Stimulated activated CD4-positive, alpha-beta T cell treated with anti-CD3 and anti-CD28 coated beads, Interleukin-4, amount 100 ng/mL, for 1 hour (primary cell): ENCODE measurements at places on chromosomes 2 and 18.

- no peak for DNase-seq
Observed at GRCh38 chr2:12719400-12720277, 2.9 kb downstream of the TRIB2 start.

DNA sequence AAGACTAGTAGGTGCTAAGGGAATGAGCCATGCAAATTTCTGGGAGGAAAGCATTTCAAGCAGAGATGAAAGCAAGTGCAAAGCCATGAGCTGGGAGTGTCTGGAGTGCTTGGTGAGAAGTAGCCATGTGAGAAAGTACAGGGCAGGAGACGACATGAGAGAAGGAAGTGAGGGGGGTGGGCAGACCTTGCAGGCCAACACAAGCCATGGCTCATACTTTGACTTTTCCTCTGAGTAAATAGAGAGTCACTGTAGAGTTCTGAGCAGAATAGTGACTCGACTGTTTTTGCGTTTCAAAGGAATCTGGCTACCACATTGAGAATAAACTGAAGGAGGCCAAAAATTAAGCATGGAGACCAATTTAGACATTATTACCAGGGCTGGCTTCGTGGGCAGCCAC is 42.2 kb downstream of the SCN2A start:
- no peak for DNase-seq

DNA sequence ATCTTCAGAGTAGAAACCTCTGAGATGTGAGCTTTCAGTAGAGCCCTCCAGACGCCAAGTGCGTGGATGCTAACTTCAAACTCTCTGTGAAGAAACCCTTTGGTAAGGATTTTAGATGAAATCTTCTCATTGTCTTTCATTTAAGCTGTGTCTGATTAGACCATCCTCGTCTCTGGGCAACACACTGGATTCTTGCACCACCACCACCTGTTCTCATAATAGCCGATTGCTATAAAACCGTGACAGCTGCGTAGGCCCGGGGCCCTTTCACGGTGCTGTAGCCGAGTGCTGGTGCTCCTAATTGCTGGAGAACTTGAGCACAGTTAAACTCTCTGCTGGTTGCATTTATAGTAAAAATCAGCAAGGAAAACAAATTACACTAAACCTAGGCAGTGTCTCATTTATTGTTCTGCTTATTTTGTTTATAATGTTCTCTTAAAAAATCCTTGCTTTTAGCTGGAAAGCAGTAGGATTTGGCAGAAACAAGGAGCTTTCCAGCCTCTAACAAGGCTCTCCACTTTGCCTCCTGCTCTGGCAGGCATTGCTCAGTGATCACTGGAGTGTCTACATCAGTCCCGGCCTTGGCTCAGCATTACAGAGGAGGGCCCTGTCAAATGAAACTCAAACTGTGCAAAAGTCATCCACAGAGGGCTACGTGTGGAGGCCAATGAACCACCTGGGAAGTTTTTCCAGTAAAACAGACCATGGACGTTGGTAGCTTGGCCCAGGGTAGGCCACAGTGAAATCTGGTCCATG is 40.9 kb upstream of the MBP start:
- no peak for DNase-seq

DNA sequence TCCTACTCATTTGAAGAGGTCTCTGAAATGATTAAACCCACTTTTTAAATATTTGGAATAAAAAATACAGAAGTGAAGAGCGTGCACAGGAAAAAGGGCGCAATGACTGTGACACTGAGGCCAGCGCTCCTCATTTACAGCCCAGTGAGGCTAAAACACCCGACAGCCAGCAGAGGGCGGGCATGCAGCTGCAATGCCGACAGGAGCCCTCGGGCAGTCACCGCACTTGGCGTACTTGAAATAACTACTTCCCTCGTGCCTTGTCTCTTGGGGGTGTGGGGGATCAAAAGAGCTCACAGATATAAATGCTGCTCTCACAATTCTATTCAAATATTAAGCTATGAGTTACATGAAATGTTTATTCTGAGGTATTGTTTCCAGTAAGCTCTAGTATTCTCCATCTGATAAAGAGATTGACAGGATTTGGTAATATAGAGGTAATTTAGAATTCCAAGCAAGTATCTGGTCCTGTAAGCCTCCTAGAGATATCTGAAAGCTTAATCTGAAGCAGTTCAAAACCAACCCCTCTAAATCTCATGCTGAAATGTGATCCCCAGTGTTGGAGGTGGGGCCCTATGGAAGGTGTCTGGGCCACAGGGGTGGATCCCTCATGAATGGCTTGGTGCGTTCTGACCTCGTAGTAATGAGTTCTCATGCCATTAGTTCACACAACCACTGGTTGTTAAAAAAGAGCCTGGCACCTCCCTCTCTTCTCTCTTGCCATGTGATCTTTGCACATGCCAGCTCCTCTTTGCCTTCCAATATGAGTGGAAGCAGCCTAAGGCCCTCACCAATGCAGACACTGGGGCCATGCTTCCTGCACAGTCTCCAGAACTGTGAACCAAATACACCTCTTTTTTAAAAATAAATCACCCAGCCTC is 93.6 kb downstream of the ZAP70 start:
- DNase-seq = peak; percentile 80

- DNase-seq = no peak
Observed at GRCh38 chr2:69986691-69987090, 25.3 kb upstream of the ASPRV1 start.

- DNase-seq = no peak
Observed at GRCh38 chr2:213161759-213162515, 10.5 kb upstream of the IKZF2 start.

DNA sequence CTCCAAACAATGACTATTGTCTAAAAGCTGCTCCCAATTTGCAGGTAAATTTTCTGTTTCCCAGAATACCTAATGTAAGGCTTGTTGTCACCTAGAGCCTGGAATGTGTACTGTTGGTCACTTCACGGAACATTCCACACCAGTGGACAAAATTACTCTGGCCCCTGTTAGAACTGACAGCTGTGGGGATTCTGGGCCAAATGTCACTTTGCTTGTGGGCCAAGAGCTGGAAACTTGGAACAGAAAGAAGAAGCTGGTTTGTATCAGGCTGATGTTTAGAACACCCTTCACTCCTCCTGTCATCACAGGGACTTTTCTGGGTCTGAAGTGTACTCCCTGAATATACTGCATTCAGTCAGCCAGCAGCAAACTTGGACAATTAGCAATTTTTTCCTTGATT is 495.6 kb upstream of the SYT4 start:
- no peak for DNase-seq

DNA sequence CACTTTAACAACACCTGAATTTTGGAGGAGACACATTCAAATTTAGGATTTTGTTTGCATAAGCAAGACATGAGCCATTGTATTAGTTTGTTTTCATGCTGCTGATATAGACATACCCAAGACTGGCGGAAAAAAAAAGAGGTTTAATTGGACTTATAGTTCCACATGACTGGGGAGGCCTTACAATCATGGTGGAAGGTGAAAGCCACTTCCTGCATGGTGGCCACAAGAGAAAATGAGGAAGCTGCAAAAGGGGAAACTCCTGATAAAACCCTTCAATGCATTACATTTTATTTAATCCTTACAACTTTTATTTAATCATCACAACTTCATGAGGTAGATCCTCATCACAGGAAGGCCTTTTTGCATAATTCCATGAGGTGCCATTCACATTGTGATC is 242.0 kb upstream of the STON1 start:
- no peak for DNase-seq

DNA sequence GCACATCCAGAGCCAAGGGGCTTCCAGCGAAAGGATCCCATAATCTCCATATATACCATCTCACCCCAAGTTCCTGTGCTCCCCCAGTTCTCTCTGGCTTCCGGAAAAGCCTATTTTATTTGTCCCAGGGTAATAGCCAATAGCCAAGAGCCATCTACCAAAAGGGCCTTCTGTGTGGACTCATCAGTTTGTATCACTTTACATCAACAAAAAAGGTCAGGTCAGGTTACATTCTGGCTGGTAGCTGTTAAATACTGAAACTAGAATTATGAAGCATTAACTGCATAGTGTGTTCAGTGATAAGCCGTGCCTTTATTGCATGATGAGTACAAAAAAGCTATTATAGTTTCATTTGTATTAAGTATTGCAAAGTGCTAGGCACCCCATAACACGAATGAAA is 223.7 kb downstream of the IRS1 start:
- DNase-seq = no peak

DNA sequence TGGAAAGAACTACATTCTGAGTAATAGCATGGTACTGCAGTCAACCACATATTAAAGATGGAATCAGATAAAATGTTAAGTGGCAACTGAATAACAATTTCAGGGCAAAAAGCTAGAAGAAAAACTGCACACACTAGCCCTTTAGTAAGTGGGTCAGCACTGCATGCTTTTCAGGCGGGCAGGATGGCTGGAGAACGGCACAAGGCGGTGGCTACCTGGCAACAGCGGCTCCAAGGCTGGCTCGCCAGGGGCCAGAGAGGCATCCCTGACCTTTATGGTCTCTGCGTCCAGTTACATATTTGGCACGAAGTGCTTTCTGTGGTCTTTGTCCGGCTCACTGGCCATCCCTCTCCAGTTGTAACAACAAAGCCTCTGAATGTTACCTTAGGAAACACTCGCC is 226.7 kb downstream of the MYT1L start:
- DNase-seq = no peak

- no peak for DNase-seq
Observed at GRCh38 chr2:12044857-12045256, 298.4 kb downstream of the LPIN1 start.

DNA sequence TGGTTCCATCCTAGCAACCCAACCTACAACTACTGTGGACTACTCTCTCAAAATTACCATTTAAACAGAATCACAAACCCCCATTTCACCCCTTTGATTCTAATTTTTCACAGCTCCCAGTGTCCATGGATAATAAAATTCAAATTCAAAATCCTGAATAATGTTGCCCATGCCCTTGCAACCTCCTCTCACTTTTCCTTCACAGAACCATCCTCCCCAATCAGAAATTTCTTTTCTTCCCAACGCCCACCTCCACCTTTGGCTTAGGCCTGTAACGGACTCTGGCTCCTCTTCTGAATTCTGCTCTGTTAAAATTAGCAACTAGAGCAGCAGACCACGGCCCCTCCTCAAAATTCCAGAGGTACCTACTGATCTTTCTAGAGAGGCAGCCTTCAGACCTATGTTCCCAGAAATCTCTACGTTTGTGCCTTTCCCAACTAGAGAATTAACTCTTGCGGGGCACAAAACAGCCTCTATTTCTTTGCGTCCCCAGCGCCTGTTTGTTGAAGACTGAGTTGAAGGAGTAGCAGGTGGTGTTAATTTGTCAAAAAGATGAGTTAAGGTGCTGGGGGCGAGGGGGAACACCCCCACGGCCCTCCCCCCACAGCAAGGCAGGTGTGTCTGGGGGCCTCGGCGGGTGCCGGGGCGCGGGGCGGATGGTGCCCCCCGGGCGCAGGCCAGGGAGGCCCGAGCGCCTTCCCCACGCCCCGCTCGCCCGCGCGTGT is 428 bp upstream of the MAP3K20 start:
- DNase-seq = no peak

DNA sequence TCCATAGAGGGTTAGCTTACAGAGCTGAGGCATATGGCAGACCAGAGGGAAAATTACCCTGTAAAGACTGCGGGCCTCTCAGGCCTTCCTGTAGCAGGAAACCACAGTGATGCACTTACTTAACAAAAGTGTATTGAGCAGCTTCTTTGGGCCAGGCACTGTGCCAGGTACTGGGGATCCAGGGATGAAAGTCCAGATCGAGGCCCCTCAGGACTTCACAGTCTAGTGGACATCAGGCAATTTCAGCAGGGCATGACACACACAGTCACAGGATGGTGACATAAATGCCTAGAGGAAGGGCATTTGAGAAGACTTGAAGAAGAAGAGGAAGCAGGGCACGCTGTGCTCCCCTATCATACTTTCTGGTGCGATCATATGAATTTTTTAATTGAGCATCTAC is 71.7 kb downstream of the MARCO start:
- no peak for DNase-seq

GRCh38 chr2:158589303-158589702 is 132.6 kb downstream of the PKP4 start:
- DNase-seq = no peak

DNA sequence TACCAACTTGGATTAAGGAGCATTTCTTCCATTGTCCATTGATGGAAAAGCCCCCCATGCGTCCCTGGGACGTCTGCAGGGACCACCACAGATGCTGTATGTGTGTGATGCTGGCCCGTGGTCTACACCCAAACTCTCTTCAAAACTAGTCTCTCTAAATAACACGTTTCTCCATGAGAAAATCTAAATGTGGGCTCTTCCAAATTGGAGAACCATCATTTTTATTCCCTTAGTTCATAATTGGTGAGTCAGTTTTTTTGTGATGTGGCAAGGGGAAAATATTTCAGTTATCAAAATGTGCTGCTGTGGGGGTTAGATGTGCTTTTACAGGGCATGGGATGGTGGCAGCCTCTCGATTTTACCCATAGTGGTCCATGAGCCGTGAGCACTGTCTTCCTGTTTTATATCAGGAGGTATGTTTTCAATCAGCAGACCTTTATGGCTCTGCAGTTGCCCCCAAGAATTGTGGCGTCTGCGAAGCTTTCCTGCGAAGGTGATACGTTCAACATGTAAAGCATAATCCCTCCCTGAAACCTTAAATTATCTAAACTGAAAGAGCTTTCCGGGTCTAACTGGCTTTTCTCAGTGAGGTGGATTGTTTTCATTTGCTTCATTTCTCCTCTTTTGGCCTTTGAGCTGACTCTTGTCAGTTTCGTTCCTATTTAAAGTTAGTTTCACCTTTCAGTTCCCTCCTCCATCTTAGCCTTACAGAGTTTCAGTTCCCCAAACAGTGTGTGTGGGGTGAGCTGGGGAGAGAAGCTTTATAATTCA is 78.4 kb downstream of the SETBP1 start:
- DNase-seq = peak; percentile 34

- no peak for DNase-seq
Observed at GRCh38 chr2:204452464-204453023, 92.7 kb upstream of the PARD3B start.

GRCh38 chr2:138455691-138456090 is 45.9 kb upstream of the SPOPL start:
- DNase-seq = no peak

DNA sequence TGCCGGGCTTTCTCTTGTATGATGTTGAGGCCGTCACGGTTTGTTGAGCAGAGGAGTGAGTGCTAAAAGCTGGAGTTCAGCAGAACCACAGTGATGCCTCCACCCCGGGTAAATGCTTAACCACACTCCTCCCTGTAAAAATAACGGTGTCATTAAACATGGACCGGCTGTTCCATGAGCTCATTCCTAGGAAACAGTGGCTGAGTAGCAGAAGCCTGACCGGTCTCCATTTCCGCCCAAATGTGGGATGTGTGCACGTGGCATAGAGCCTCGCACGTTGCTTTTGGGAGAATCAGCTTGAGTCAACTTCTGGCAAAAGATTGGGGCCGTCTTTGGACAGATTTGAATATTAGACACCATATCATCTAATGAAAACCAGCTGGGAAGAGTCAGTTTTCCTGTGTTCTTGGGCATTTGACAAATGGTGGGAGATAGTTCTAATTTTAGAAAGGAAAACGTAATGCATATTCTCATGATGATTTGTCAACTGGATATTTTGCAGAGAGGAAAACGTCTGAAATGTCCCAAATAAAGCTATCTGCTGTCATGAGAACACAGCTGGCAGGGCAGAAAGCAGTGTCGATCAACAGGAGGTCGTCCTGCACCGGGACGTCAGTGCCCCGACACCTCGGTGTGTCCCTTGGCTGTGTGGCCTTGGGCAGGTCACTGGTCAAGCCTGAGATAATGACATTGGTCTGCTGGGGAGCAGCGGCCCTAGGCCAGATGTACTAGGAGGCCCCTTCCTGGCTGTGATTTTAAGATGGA is 42.4 kb downstream of the LRRFIP1 start:
- no peak for DNase-seq

GRCh38 chr2:118589721-118590120 is 257.7 kb downstream of the EN1 start:
- no peak for DNase-seq

- no peak for DNase-seq
Observed at GRCh38 chr2:15738225-15738546, 146.5 kb downstream of the DDX1 start.
